ENCODE measurements at places on chromosomes 2 and 18.

DNA sequence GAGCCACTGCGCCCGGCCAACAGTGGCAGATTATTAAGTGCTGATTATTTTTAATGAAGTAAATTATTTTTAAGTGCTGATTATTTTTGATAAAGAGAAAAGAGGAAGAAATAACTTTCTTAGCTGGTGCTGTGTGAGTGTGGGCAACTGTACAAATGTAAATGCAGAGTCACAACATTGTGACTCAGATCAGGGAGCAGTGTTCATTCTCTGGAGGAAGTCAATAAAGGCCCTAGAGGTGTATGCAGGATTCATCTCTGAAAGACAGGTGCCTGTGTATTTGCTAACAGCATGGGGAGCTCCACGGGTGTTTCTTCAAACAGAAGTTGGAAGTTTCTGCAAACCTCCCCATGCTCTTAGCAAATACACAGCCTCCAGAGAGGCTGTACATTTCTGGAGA, 6.2 kb downstream of the KRTCAP3 start:
- no peak for DNase-seq

DNA sequence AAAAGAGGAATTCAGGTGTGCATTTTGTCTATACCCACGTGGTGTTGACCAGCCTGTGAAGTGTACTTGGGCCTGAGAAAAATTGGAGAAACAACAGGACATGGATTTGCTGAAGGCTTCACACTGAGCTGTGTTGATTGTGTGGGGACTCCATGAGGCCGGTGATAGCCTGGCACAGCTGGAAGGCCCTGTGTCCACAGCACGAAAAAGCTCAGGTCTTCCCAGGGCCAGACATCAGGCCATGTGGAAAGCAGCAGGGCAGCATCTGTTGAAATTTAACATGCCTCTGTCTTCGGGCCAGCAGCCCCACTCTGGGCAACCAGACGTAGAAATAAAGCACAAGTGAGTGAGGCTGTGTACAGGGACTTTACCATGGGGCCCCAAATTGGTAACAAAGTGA, 84.1 kb downstream of the HS6ST1 start:
- DNase-seq = no peak

GRCh38 chr2:174233771-174234275, 14.5 kb downstream of the OLA1 start:
- no peak for DNase-seq

DNA sequence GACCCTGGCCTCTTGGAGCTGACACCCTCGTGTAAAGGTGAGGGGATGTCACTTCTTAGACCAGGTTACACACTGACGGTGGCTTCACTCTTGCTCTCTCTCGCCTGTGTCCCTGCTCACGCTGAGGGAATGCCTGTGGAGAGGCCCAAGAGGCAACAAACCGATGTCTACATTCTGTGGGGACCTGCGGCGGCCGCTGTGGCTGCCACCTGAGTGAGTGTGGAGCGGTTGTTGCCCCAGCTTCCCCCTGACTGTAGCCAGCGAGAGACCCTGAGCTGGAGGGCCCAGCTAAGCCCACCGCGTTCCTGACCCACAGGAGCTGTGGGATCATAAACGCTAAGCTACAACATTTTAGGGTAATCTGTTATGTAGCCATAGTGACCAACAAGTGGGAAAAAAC, 55.7 kb upstream of the ASAP2 start:
- no peak for DNase-seq

GRCh38 chr2:117825437-117825836, 10.9 kb downstream of the DDX18 start:
- DNase-seq = no peak

- DNase-seq = no peak
Measured at GRCh38 chr2:82879803-82880202, 1579.3 kb downstream of the SUCLG1 start.

DNA sequence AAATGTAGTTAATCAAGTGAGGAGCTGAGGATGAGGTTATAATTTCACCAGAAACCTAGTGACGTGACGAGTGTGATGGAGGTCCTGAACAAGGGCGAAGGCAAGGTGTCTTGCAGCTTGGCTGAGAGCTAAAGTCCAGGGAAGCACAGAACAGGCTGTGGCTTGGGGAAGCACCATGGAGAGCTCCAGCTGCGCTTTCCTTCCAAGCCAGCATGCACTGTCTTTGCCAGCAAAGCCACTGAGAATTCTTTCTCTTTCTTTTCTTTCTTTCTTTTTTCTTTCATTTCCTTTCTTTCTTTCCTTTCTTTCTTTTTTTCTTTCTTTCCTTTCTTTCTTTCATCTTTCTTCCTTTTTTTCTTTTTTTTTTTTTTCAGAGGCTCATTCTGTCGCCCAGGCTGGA, 239.3 kb downstream of the FBXO15 start:
- DNase-seq = peak; percentile 31

GRCh38 chr2:7077660-7078267, 160.6 kb downstream of the RNF144A start:
- no peak for DNase-seq

- DNase-seq = no peak
Measured at GRCh38 chr2:64586883-64587481, 62.9 kb downstream of the AFTPH start.

GRCh38 chr18:58823412-58823811, 41.3 kb upstream of the ZNF532 start:
- DNase-seq = peak; percentile 60

DNA sequence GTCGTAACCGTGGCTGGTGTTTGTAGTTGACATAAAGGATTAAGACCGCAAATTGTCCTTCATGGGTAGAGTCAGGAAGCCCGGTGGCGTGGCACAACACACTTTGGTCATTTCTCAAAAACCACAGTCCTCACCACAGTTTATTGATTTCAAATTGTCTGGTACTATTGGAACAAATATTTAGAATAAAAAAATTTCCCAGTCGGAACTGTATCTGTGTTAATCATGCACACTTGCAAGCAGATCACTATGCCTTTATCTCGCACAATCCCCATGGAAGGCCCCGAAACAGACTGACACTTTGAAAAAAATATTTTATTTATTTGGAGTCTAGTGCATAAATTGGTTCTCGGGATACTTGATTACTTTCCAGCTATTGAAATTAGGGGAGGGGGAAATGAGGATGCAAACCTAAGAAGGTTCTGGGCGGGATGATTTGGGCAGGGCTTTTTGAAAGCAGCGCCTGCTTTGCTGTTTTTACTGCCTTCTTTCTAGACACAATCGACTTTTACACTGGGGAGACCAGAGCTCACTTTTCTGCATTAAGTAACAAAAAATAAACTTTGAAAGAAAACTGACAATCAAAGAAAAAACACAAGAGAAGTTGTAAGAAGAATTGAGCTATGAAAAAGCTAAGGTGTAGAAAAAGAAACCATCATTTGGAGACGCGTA, 15.4 kb upstream of the HOXD1 start:
- peak; percentile 50 for DNase-seq

GRCh38 chr2:85308896-85309555, 18.8 kb downstream of the TGOLN2 start:
- DNase-seq = peak; percentile 88

DNA sequence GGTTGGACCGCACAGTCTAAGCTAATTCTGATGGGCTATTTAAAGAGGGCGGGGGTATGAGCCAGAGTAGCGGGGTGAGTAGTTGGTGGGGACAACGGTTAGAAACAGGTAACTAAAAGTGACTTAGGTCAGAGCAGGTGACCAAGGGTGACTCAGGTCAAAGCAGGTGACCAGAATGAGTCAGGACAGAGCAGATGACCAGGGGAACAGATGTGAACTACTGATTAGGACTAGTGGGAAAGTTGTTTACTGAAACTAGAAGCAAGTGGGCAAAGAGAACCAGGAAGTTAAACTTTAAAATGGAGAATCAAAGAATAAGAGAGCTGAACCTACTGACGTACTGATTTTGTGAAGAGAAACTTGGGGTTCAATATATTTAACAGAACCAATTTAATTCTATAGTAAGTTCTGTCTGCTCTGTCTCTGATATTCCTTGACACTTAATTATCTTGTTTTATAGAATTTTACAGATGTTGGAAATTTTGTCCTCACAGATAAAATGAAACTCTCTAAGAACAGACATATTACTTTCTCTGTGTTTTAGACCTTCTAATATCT, 7.8 kb upstream of the LRRTM1 start:
- DNase-seq = no peak

DNA sequence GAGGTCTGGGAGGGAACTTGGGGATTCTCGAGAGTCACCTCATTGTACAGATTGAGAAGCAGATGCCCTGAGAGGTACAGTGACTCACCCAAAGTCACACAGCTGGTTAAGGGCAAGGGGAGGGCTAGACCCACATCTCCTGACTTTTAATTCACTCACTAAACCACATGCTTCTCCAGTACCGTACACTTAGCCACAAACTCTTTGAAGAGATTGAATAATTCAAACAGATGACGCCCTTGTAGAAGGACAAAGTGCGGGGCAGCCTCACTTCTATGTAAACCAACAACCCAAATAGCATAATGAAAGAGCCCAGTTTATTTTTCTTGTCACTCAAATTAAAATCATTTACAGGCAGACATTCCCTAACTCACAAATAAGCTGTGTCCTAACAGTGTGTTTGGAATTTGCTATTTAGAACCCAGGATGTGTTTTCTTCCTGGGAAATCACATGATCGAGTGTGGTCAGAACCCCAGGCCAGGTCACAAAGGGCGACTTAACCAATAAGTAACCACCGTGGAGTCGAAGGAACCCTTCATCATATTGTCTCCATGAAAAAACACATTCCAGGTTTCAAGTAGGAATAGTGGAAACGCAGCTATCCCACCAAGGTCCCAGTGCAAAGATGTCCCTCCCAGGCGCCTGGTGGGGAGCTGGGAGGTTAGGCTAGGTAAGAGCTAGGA, 35.8 kb upstream of the PTPN4 start:
- no peak for DNase-seq

DNA sequence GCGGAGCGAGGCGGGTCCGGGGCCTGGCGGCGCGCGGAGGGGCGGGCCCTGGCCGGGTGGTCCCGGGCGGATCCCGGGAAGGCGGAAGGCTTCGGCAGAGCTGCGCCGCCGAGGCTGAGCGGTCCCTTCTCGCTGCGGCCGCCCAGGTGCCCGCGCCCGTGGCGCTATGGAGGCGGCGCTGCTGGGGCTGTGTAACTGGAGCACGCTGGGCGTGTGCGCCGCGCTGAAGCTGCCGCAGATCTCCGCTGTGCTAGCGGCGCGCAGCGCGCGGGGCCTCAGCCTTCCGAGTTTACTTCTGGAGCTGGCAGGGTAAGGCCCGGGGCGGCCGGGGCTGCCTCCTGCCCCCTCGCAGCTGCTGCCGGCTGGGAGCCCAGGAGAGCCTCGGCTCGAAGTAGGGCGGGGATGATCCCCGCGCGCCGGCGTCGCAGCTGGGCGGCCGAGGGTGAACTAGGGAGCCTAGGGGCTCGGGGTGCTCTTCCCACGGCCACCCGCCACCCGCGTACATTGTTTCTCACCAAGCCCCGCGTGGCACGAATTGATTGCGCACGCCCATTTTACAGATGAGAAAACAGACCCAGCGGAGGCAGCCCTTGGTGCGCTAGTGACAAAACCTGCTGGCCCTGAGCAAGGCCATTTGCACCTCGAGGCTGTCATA, at the start of gene SLC66A3:
Gene SLC66A3, plus strand, starts transcription at position 87 of the 655 bp plus-strand sequence. Its CDS starts 80 bp downstream, at position 167.
- peak; percentile 84 for DNase-seq

GRCh38 chr2:47599171-47599570, 183.8 kb upstream of the MSH6 start:
- DNase-seq = no peak

DNA sequence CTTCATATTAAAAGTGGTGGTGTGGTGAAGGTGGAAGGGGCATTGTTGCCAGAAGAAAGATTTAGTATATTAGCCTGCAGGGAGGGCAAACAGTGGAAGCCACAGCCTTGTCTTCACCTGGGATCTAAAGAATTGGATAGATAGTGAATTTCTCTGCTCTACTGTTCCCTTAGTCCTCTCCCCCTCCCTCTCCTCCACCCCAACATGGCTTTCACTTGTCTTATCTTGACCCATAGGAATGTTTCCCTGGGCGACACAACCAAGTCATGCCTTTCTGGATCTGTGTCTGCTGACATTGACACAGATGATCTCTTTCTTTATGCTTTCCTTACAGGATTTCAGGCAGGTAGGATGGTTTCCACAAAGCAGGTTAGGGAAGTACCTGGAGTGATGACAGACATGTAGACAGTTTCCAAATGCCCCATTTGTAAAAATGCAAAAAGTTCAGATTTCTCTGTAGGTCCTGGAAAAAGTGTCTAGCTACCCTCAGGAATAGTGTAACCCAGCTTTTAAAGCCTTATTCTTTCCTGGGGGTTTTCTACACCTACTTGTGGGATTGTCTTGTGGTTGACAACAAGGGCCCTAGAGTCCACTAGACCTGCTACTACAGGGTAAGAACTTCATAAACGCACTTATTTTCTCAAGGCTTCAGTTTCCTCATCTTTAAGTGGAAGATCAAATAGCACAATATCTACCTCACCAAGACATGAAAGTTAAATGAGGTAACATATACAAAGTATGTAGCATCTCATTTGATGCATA, 184.2 kb upstream of the SP5 start:
- no peak for DNase-seq

DNA sequence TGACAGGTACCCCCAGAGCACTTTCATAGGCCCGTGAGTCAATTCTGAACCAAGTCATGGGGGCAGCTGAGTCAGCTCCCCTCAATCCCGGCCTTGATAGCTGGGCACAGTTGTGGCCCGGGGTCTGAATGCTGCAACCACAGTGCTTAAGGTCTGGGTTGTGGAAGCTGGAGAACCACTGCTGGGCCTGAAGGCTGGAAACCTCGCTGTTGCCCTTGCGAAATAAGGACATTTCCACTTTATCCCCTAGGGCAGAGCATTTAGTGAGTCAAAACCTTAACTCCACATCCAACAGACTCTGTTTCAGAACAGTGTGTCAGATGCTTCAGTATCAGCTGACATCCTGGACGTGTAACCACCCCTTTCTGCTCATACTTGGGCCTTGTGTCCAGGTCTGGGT, 58.6 kb downstream of the SP110 start:
- DNase-seq = no peak

GRCh38 chr2:136767030-136767429, 1.7 kb downstream of the THSD7B start:
- DNase-seq = no peak

GRCh38 chr2:222568865-222569264, 87.0 kb downstream of the FARSB start:
- DNase-seq = no peak

DNA sequence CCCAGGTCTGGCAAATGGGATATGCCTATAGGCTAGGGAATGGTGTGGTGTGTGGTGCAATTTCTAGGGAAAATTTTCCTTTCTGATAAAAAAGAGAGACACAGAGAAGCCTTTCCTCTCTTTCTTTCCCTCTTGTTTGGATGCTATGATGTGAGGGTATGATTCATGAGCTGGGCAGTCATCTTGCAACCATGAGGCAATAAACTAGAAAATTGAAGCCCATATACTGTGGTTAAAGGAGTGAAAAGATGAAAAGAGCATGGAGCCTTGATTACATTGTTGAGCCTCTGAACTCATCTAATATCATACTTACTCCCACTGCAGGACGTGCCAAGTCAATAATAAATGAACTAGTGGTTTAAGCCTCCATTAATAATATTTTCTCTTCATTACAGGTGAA, 215.6 kb downstream of the HAUS1 start:
- DNase-seq = no peak

GRCh38 chr18:4453874-4454536, 1.1 kb downstream of the DLGAP1 start:
- no peak for DNase-seq

Data from left kidney (tissue), 8 donors.